ENCODE measurements at places on chromosomes 6 and 20. TPM values are rescaled to one million over a fixed set of nuclear protein-coding genes. Genes with fewer than 3 reads are reported as not detected.

The COL20A1 gene
- 0.36 TPM for total RNA-seq

The NCOA5 gene
- total RNA-seq, result 48.6 TPM

The DNMT3B gene
- total RNA-seq, result 18.2 TPM

The GGTLC1 gene
- total RNA-seq, result not detected

The POM121L2 gene
- total RNA-seq, result 0.10 TPM

The LAMA5 gene
- total RNA-seq, result 611 TPM

The TREM2 gene
- total RNA-seq, result not detected

The PPT2 gene
- 46.9 TPM for total RNA-seq

The SLC32A1 gene
- total RNA-seq, result not detected

The CCDC170 gene
- 1.9 TPM for total RNA-seq

The MCCD1 gene
- total RNA-seq, result not detected

The WFDC10B gene
- total RNA-seq, result not detected

Data from type B pancreatic cell (in vitro differentiated cells).